Vagina (tissue), 2 donors: ENCODE measurements at places on chromosomes 4 and X. TPM values are rescaled to one million over a fixed set of nuclear protein-coding genes. Genes with fewer than 3 reads are reported as not detected.

The ZNF630 gene
- total RNA-seq: 4.7 TPM

The ASB12 gene
- not detected for total RNA-seq

The SAGE1 gene
- total RNA-seq: not detected

The TMEM31 gene
- not detected for total RNA-seq

The BGN gene
- total RNA-seq: 106 TPM

The SPIN4 gene
- 2.9 TPM for total RNA-seq

- H3K4me1 ChIP-seq: peaks cover 4% of the 10 kb centered on the region
- no peaks in the 10 kb centered on the region for H3K36me3 ChIP-seq
- DNase-seq: no peak
- no peak overlapping the region for H3K4me3 ChIP-seq
- no peaks in the 10 kb centered on the region for H3K27me3 ChIP-seq
These were observed 323.5 kb upstream of the CASK start for GRCh38 chrX:42246814-42247213.

- no peaks in the 10 kb centered on the region for H3K36me3 ChIP-seq
- no peak overlapping the region for H3K27ac ChIP-seq
- no peaks in the 10 kb centered on the region for H3K4me1 ChIP-seq
- no peaks in the 10 kb centered on the region for H3K27me3 ChIP-seq
These were observed 118.4 kb upstream of the ENPEP start for GRCh38 chr4:110357521-110357920.

DNA sequence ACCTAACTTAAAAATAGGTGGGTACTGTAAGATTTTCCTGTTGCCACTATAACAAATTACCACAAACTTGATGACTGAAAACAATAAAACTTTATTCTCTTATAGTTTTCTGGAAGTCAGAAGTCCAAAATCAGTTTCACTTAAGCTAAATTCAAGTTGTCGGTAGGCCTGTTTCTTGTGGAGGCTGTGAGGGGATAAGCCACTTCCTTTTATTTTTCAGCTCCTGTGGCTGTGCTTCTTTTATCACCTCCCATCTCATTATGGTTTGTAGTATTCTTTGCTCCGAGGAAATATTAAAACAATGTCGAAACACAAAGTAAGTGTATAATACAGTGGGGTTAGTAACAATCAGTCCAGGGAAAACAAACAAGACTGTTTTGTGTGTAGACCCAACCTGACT lies 610.5 kb upstream of the TECRL start:
- no peaks in the 10 kb centered on the region for H3K36me3 ChIP-seq
- no peaks in the 10 kb centered on the region for H3K27me3 ChIP-seq
- H3K4me1 ChIP-seq: peaks cover 9% of the 10 kb centered on the region
- no peak overlapping the region for H3K27ac ChIP-seq

- H3K4me3 ChIP-seq: no peak overlapping the region
- H3K36me3 ChIP-seq: no peaks in the 10 kb centered on the region
- H3K27ac ChIP-seq: no peak overlapping the region
- no peak for DNase-seq
These were observed 159.9 kb upstream of the MAMLD1 start for GRCh38 chrX:150203248-150203645.

DNA sequence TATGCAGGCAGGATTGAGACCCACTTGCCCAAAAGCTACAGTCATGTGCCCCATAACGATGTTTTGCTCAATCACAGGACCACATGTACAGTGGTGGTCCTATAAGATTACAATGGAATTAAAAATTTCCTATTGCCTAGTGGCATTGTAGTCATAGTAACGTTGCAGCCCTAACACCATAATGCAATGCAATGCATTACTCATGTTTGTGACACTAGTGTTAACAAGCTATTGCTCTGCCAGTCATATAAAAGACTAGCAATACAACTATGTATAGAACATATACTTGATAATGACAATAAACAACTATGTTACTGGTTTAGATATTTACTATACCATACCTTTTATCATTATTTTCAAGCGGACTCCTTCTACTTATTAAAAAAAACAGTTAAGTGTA lies 50.6 kb downstream of the VGLL1 start:
- no peaks in the 10 kb centered on the region for H3K27me3 ChIP-seq
- H3K27ac ChIP-seq: no peak overlapping the region
- no peak for DNase-seq

DNA sequence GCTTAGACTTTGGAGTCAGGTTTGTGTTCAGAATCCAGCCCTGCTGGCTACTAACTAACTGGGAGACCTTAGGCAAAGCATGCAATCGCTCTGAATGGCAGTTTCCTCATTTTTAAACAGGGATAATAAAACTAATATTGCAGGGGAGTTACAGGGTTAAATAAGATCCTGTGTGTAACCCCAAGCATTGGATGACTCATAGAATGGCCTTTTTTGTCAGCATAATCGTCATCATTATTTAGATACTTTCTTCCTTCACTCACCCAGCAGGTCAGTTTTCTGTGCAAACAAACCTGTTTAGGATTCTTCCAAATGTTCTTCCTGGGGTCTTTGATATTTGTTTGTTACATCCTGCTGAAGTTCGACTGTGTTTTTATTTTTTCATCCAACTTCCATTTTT lies 208.2 kb downstream of the EVC2 start:
- no peaks in the 10 kb centered on the region for H3K27me3 ChIP-seq
- H3K4me1 ChIP-seq: no peaks in the 10 kb centered on the region
- peaks cover 3% of the 10 kb centered on the region for H3K36me3 ChIP-seq

GRCh38 chrX:12999422-12999821 lies 24.5 kb downstream of the TMSB4X start:
- peak overlapping the region; percentile 44 for H3K27ac ChIP-seq
- no peaks in the 10 kb centered on the region for H3K27me3 ChIP-seq
- H3K4me1 ChIP-seq: peaks cover 10% of the 10 kb centered on the region
- H3K4me3 ChIP-seq: no peak overlapping the region
- H3K36me3 ChIP-seq: no peaks in the 10 kb centered on the region

- DNase-seq: no peak
- H3K27me3 ChIP-seq: no peaks in the 10 kb centered on the region
- H3K36me3 ChIP-seq: peaks cover 12% of the 10 kb centered on the region
- no peak overlapping the region for H3K4me3 ChIP-seq
These were observed 951 bp upstream of the ZNF518B start for GRCh38 chr4:10458177-10458576.

- H3K27me3 ChIP-seq: no peaks in the 10 kb centered on the region
- H3K4me3 ChIP-seq: no peak overlapping the region
- no peak overlapping the region for H3K27ac ChIP-seq
- DNase-seq: no peak
- no peaks in the 10 kb centered on the region for H3K36me3 ChIP-seq
- no peaks in the 10 kb centered on the region for H3K4me1 ChIP-seq
These were observed 29.1 kb downstream of the HAUS3 start for GRCh38 chr4:2212831-2213230.

DNA sequence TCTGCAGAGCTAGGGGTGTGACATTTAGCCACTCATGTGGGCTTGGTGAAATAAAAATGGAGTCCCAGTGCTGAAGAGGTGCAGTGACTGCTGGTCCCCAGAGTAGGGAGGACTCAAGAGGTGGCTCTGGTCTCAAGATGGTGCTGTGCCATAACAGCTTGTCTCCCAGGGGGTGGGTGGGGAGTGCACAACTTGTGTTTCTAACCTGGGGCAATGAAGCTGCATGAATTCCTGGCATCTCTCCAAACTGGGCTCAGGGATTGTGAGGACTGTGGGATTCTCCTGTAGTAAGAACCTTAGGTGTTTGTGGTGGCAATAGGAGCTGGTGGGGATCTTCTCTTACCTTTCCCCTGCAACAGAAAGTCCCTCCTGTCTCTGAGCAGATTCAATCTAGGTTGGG lies 278.9 kb upstream of the SFRP2 start:
- DNase-seq: no peak
- no peak overlapping the region for H3K4me3 ChIP-seq
- H3K27ac ChIP-seq: no peak overlapping the region
- no peaks in the 10 kb centered on the region for H3K36me3 ChIP-seq
- H3K27me3 ChIP-seq: no peaks in the 10 kb centered on the region

DNA sequence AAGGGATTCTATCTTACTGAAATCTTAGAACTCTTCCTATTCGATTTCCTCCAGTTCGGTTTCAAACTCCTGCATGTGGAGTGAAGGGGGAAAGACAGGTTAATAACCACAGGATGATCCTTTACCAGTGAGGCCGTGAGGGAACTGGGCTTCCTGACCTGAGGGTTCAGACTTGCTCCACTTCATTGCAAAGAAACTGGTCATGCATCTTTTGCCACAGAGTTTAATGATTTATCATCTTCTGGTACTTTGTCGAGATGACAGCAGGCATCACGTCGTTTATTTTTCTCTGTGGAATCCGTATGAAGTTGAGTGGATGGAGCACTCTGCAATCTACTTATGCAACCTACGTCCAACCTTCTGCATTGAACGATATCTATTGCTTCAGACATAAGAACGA lies 145.9 kb upstream of the NLGN4X start:
- H3K4me3 ChIP-seq: no peak overlapping the region
- H3K27ac ChIP-seq: no peak overlapping the region
- no peak for DNase-seq
